Osteocyte (in vitro differentiated cells): ENCODE measurements at places on chromosomes 1 and 21. TPM values are rescaled to one million over a fixed set of nuclear protein-coding genes. Genes with fewer than 3 reads are reported as not detected.

DNA sequence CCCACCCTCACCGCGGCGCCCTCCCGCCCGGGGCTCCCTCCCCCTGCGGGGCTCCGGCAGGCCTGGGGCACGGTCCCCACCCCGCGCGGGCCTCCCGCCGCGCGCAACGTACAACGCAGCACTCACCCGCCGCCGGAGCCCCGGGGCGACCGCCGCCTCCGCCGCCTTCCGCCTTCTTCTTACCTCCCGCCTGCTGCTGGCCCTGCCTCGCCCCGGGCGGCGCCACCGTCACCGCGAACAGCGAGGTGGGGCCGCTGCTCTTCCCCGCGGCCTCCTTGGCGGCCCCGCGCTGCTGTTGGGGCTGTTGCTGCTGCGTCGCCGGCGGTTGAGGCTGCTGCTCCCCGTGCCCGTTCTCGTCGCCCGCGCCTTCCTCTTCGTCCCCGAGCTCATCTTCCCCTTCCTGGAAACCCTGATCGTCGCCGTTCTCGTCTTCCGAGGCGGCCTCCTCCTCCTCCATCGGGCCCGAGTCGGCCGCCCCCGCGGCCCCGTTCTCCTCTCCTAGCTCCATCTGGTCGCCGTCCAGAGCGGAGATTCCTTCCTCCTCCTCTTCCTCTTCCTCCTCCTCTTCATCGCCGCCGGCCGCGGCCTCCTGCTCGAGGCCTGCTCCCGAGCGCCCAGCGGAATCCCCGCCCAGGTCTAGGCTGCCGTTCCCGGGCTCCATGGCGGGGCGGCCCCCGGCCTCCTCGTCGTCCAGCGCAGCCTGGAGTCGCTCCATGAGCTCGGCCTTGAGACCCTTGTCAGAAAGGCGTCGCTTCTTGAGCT, 671 bp downstream of the HNRNPU start:
- H3K4me3 ChIP-seq: peak overlapping the region; percentile 90
- H3K27ac ChIP-seq: peak overlapping the region; percentile 98
- DNase-seq: no peak
- peaks cover 54% of the 10 kb centered on the region for H3K4me1 ChIP-seq
- H3K27me3 ChIP-seq: no peaks in the 10 kb centered on the region

DNA sequence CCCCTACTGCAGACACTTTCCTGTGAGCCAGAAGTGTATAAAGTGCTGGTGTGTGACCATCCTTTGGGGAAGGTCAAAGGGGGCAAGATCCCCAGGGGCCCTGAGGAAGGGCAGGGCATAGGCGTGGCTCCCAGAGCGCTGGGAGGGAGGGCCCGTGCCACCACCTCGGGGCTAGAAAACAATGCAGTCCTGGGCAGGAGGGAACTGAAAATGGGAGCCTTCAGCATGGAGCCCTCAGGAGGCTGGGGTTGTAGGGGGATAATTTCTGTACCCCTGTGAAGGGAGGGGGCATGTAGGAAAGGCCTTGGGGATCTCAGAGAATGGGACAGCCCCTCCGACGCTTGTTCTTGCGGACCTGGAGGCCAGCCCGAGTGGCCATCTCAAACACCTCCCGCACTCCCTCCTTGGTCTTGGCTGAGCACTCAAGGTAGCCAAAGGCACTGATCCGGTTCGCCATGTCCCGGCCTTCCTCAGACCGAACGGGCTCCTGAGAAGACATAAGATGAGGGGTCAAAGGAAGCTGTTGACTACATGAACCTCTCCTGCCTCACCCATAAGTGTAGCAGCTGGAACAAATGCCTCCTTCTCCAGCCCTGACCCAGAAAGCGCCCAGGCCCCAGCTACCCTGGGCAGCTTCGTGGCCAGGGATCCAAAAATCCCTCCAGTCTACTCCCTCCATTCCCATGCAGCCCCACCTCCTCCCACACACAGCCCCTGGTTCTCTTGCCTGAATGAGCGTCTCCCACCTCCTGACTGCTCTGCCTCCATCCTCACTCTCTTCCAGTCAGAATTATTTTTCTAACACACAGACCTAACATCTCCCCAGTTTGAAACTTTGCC, 5.5 kb downstream of the RHOC start:
- peak overlapping the region; percentile 26 for H3K4me3 ChIP-seq
- no peaks in the 10 kb centered on the region for H3K27me3 ChIP-seq
- peak overlapping the region; percentile 96 for H3K27ac ChIP-seq
- peaks cover 72% of the 10 kb centered on the region for H3K4me1 ChIP-seq

The KRTAP10-7 gene
- not detected in 2 replicates for total RNA-seq

GRCh38 chr1:99957818-99958217, 12.0 kb upstream of the SLC35A3 start:
- peaks cover 6% of the 10 kb centered on the region for H3K4me1 ChIP-seq
- H3K27ac ChIP-seq: no peak overlapping the region
- no peak for DNase-seq
- no peaks in the 10 kb centered on the region for H3K36me3 ChIP-seq

- H3K4me3 ChIP-seq: no peak overlapping the region
- no peak overlapping the region for H3K27ac ChIP-seq
- no peaks in the 10 kb centered on the region for H3K36me3 ChIP-seq
- H3K27me3 ChIP-seq: no peaks in the 10 kb centered on the region
- H3K4me1 ChIP-seq: no peaks in the 10 kb centered on the region
Observed at GRCh38 chr1:36831186-36831810, 203.0 kb downstream of the GRIK3 start.

- H3K27ac ChIP-seq: no peak overlapping the region
- H3K27me3 ChIP-seq: no peaks in the 10 kb centered on the region
- peaks cover 38% of the 10 kb centered on the region for H3K4me1 ChIP-seq
- DNase-seq: no peak
- H3K36me3 ChIP-seq: no peaks in the 10 kb centered on the region
Observed at GRCh38 chr1:64543831-64544230, 73.9 kb downstream of the CACHD1 start.

GRCh38 chr1:226563666-226564065, 15.1 kb downstream of the STUM start:
- H3K36me3 ChIP-seq: no peaks in the 10 kb centered on the region
- no peaks in the 10 kb centered on the region for H3K4me1 ChIP-seq
- H3K27ac ChIP-seq: no peak overlapping the region
- no peak for DNase-seq

GRCh38 chr1:204032642-204033235, 40.2 kb upstream of the SOX13 start:
- no peak for DNase-seq
- H3K27ac ChIP-seq: no peak overlapping the region
- H3K4me1 ChIP-seq: no peaks in the 10 kb centered on the region
- H3K36me3 ChIP-seq: no peaks in the 10 kb centered on the region
- no peak overlapping the region for H3K4me3 ChIP-seq
- peaks cover 4% of the 10 kb centered on the region for H3K27me3 ChIP-seq

- H3K4me3 ChIP-seq: no peak overlapping the region
- no peak overlapping the region for H3K27ac ChIP-seq
- H3K36me3 ChIP-seq: peaks cover 5% of the 10 kb centered on the region
- no peak for DNase-seq
- H3K27me3 ChIP-seq: no peaks in the 10 kb centered on the region
Observed at GRCh38 chr1:221795380-221795779, 53.5 kb upstream of the DUSP10 start.

DNA sequence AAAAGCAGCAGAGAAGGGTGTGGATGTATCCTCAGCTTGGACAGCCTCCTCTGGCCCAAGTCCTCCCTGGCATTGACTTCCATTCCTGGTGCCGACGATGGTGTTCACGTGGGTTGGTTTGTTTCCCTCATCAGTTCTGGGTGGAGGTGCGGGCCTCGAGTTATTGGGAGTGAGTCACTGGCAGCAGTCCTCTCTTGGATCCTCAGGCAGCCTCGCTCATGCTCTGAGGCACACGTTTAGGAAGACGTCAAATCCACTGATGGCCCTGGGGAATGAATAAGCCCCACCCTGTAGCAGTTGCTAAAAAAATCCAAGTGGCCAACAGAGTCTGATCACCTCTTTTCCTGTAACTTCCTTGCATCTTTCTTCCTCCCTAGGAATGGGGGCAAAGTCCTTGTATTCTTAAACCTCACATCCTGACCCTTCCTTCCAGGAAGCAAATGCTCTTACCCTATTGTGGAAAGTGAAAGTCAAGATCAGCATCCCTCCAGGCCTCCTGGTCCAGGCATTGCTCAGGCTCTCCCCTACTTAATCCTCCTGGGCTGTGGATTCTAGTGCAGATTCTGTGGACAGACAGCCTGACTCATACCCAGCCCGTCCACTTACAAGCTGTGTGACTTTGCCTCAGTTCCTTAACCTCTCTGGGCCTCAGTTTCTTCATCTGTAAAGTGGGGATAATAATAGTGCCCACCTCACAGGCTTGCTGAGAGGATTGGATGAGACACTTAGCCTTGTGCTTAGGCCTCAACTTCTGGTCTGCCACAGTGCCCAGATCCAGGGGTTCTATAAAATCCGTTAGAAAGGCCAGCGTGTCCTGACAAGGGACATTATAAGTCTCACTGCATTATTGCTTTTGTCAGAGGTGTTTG, 111.1 kb downstream of the TLR5 start:
- no peak overlapping the region for H3K4me3 ChIP-seq
- no peaks in the 10 kb centered on the region for H3K4me1 ChIP-seq
- H3K27me3 ChIP-seq: peaks cover 14% of the 10 kb centered on the region
- H3K27ac ChIP-seq: no peak overlapping the region

- no peaks in the 10 kb centered on the region for H3K36me3 ChIP-seq
- peaks cover 40% of the 10 kb centered on the region for H3K4me1 ChIP-seq
- H3K4me3 ChIP-seq: peak overlapping the region; percentile 31
Observed at GRCh38 chr1:160169553-160170399, 18.4 kb downstream of the ATP1A4 start.

DNA sequence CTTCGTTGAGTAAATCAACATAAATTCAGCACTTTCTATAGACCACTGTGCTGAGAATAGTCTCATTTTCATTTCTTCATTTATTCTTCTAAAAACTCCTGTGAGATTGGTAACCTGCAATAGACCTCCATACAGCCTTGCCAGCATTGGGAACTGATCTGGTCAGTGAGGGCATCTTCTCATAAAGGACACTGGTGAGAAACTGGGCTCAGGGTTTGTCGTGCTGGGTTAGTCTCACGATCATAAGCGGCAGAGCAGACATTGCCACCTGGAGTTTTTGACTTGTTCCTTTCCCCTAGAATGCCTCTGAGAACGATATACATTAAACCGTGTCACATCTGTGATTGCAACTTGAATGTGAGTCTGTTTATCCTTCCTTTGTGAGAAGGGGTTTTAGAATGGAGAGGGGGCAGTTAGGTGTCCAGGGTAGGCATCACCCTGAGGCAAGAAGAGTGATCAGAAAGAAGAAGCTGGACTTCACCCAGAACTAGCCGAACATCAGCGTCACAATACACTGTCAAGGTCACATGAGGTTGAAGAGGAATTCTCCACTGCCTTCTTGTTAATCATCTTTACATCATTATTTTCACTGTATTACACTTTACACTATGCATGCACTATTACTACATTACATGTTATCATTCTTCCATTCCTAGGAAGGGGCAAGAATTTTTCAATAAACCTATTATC, 1.4 kb upstream of the TTLL7 start:
- DNase-seq: no peak
- peaks cover 16% of the 10 kb centered on the region for H3K4me1 ChIP-seq
- no peaks in the 10 kb centered on the region for H3K36me3 ChIP-seq
- no peak overlapping the region for H3K27ac ChIP-seq
- peak overlapping the region; percentile 52 for H3K4me3 ChIP-seq

DNA sequence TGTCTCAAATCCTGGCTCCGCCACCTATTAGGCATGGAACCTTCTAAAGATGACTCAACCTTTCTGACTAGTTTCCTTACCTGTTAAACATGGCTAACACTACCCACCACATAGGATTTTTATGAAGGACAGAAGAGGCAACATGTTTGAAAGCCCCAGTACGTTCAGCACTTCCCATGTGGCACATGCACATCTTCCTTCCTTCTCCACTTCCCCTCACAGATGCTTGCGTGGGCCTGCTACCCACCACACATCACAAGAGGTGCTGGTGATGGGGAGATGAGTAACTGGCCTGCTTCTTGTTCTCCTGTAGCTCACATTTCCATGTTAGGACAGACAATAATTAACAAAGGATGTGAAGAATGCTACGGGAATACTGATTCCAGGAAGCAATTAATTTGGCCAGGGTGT, 7.1 kb downstream of the ZBTB21 start:
- no peaks in the 10 kb centered on the region for H3K27me3 ChIP-seq
- H3K4me1 ChIP-seq: peaks cover 25% of the 10 kb centered on the region
- H3K36me3 ChIP-seq: peaks cover 28% of the 10 kb centered on the region

- H3K4me1 ChIP-seq: peaks cover 21% of the 10 kb centered on the region
- H3K27me3 ChIP-seq: peaks cover 2% of the 10 kb centered on the region
- no peak for DNase-seq
- no peaks in the 10 kb centered on the region for H3K36me3 ChIP-seq
- H3K4me3 ChIP-seq: no peak overlapping the region
Observed at GRCh38 chr21:15276243-15276642, 211.4 kb upstream of the NRIP1 start.

DNA sequence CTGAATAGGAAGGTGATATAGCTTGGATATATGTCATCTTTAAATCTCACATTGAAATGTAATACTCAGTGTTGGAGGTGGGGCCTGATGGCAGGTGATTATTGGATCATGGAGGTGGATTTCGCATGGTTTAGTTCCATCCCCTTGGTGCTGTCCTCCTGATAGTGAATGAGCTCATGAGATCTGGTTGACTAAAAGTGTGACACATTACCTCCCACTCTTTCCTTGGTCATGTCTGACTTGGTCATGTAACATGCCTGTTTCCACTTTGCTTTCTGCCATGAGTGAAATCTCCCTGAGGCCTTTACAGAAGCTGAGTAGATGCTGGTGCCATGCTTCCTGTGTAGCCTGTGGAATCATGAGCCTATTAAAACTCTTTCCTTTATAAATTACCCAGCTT, 664.5 kb upstream of the NR5A2 start:
- no peaks in the 10 kb centered on the region for H3K27me3 ChIP-seq
- no peak overlapping the region for H3K4me3 ChIP-seq
- no peak overlapping the region for H3K27ac ChIP-seq
- no peak for DNase-seq
- no peaks in the 10 kb centered on the region for H3K4me1 ChIP-seq
- peaks cover 2% of the 10 kb centered on the region for H3K36me3 ChIP-seq

DNA sequence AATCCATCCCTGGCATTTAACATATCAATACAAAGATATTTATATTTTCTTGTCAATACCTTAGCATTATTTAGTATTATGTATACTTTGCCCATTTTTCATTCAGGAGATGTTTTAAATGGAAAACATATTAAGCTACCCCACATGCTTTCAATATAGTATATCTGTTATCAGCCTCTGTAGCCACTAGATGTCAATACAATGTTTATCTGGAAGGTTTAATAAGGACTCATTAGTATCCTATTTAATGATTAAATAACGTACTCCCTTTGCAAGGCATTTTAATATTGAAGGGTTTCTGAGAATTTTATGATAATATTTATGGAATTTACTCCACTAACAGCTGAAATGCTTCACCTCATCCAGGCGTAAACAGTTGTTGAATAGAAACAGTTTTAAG, 329.5 kb upstream of the ADGRL2 start:
- no peak overlapping the region for H3K4me3 ChIP-seq
- no peak for DNase-seq
- no peaks in the 10 kb centered on the region for H3K27me3 ChIP-seq
- H3K27ac ChIP-seq: no peak overlapping the region

GRCh38 chr1:192534666-192535065, 40.9 kb upstream of the RGS1 start:
- no peaks in the 10 kb centered on the region for H3K36me3 ChIP-seq
- H3K4me1 ChIP-seq: peaks cover 43% of the 10 kb centered on the region
- no peaks in the 10 kb centered on the region for H3K27me3 ChIP-seq
- H3K4me3 ChIP-seq: no peak overlapping the region
- peak overlapping the region; percentile 67 for H3K27ac ChIP-seq
